ENCODE measurements at places on chromosomes 5 and 9.

DNA sequence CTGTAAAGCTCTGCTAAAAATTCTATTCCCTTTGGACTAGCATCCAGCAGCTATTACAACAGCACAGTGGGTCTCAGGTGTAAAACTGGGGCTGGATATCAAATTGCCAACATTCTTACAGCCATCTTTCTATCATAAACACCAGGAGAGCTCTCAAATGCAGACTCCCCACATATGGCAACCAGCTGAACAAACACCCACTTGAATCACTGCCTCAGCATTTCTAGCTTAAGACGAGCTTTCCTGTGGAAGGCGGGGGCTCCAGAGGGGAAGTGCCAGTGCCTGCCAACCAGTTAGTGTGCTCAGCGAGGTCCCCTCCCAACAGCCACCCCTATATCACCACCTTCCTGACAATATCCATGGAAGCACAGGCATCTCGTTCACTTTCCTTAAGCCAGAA lies 62.2 kb downstream of the IPPK start:
- DNase-seq: peak; percentile 86

GRCh38 chr5:43421450-43422133 lies 9.4 kb upstream of the CCL28 start:
- DNase-seq: no peak

GRCh38 chr5:57442080-57442839 lies 40.4 kb downstream of the ACTBL2 start:
- no peak for DNase-seq

- DNase-seq: no peak
Measured at GRCh38 chr5:132751444-132751843, 4.2 kb downstream of the CCNI2 start.

DNA sequence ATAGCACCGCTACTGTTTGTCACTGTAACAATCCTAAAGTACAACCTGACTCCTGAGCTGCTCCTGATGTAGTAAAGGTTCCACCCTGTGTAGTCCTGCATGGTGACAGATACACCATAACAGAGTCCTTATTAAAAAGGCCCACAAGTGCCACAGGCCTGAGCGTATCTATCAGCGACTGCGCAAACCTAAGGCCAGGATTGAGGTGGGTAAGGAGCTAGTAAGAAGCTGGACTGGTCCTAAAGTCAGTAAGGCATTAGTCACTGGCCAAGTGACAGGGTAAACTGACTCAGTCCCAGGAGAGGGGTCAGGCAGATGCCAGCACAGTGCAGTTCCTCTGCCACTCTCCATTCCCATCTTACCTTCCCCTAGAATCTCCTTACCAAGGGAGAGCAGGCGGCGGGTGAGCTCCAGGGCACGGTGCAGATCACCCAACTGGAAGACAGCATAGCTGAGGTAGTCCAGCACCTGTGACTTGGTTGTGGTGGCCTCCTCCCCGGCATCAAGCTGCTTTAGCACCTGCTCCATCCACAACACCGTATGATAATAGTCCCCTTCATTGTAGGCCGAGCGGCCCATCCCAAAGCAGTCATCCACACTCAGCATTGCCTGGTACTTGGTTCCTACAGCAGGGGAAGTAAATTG lies 17.6 kb downstream of the P4HA2 start:
- DNase-seq: no peak

- DNase-seq: no peak
Measured at GRCh38 chr9:104092192-104092591, 1.9 kb upstream of the SMC2 start.

- no peak for DNase-seq
Measured at GRCh38 chr5:29162297-29162696, 2031.2 kb upstream of the CDH6 start.

GRCh38 chr5:16066810-16067209 lies 112.8 kb downstream of the MARCHF11 start:
- DNase-seq: no peak

DNA sequence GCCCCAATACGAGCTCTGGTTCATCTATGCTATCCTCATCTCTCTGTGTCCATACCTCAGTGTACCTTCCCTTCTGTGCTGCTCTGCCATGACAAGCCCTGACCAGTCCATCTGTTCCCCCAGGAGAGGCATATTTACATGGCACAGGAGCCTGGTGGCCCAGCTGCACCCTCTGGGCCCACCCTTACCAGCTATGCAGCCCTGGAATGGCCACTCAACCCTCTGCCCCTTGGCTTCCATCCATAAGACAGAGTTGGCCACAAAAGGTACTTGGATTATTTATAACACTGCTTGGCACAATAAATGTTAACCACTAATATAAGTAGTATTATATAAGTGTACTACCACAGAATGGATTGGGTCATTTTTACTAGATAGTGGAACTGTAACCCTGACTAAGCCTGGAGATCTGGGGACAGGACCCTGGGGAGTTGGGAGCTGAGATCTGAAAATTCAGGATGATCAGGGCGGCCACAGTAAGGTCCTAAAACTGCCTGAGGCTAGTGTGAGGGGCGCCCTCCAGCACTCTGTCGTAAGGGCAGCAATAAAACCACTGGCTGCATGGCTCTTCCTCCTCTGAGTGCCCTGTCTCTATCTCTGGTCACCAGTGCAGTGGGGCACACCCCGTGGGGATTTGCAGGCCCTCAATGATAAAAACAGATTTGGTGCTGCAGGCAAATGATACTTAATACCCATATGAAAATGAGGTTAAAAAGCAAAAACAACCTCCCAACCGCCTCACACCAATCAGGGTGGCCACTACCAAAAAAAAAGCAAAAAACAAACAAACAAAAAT lies 65.8 kb downstream of the SEMA4D start:
- no peak for DNase-seq

Data from tongue (tissue), 3 donors.